ENCODE measurements at places on chromosomes 4 and X.

DNA sequence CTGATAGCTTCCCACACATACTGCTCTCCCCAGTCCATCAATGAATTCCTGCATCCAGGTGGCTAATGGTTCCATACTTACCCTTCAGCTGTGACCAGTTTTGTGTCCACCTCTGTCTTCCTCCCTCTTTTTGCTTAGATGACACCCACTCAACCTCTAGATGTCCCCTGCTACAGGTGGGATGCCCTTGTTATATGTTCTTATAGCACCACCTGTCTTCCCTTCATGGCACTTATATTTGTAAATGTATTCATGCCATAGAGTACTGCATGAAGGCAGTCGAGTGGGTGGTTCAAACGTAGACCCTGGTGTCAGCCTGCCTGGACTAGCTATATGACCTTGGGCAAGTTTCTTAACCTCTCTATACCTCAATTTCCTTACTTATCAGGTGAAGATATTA lies 6.5 kb upstream of the USP46 start:
- no peak for DNase-seq

- DNase-seq, result no peak
Measured at GRCh38 chr4:6749340-6750171, 33.0 kb upstream of the KIAA0232 start.

GRCh38 chr4:7399440-7400234 lies 35.1 kb downstream of the PSAPL1 start:
- no peak for DNase-seq

GRCh38 chr4:169070071-169070894 lies 60.2 kb upstream of the CBR4 start:
- no peak for DNase-seq

GRCh38 chr4:38310446-38311043 lies 350.3 kb downstream of the PTTG2 start:
- peak; percentile 71 for DNase-seq

DNA sequence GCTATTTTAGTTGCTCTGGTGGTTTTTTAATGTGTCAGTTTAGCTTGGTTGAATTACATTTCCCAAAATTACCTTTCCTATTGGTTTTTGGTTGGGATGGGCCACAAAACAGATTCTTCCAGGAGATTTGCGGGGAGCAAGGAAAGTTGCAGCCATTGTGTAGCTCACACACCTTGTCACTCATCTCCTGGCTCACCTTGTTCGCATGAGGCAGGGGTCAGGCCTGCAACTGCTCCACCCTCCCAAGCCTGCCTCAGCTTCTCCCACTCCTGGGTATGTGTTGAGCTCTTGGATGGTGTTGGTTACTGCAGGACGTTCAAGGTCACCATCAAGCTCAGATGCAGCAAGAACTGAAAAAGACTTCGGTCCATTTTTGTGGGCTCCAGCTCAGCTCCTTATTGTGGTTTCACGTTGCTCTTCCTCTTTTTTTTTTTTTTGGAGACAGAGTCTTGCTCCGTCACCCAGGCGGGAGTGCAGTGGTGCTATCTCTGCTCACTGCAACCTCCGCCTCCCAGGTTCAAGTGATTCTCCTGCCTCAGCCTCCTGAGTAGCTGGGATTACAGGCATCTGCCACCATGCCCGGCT lies 95.6 kb upstream of the METTL14 start:
- no peak for DNase-seq

GRCh38 chrX:111869639-111870034 lies 6.3 kb upstream of the TRPC5OS start:
- DNase-seq, result peak; percentile 9

DNA sequence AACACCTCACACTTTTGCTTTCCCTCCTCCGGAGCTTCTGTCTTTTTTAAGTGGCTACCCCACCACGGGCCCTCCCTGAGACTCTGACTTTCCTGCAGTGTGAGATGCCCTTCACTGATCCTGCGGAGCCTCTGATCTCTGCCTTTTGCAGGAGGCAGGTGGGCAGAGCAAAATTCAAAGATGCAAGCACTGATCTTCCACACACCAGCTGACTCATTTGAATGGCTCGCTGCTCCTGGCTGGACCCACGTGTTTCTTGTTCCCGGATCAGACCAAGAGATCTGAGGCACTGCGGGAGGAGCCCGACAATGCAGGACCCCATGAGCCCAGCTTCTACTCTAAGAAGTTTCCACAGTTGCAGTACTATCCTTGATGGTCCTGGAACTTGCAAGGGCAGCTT lies 1607.9 kb upstream of the TENM3 start:
- DNase-seq, result no peak

- DNase-seq, result no peak
Measured at GRCh38 chr4:67659065-67659464, 41.9 kb downstream of the UBA6 start.

- no peak for DNase-seq
Measured at GRCh38 chr4:188578657-188579056, 439.4 kb downstream of the TRIML1 start.

DNA sequence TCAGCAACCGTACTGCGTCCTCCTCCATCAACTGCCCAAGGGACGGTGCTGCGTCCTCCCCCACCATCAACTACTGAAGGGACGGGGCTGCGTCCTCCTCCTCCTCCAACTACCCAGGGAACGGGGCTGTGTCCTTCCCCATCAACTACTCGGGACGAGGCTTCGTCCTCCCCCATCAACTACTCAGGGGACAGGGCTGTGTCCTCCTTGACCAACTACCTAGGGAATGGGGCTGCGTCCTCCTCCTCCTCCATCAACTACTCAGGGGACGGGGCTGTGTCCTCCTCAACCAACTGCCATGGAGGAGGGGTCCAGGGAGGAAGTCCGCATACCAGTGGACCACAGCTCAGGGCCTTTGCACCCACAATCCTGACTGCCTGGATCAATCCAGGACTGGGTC lies 24.4 kb downstream of the PPP2R3B start:
- no peak for DNase-seq
